Transverse colon (tissue), 4 donors: ENCODE measurements at places on chromosomes 3 and 15. TPM values are rescaled to one million over a fixed set of nuclear protein-coding genes. Genes with fewer than 3 reads are reported as not detected.

NAALADL2 gene
- 10.1 TPM for total RNA-seq

SLC6A20 gene
- 0.41 TPM for total RNA-seq

GOLGA6L4 gene
- 0.75 TPM for total RNA-seq

GOLGA6D gene
- total RNA-seq, result not detected

P2RY12 gene
- total RNA-seq, result not detected

TLR9 gene
- not detected for total RNA-seq

SERINC4 gene
- total RNA-seq, result not detected

NDN gene
- total RNA-seq, result 21.4 TPM

HHLA2 gene
- total RNA-seq, result 183 TPM

ACAD9 gene
- 129 TPM for total RNA-seq

MYZAP gene
- total RNA-seq, result 1.00 TPM

DNA sequence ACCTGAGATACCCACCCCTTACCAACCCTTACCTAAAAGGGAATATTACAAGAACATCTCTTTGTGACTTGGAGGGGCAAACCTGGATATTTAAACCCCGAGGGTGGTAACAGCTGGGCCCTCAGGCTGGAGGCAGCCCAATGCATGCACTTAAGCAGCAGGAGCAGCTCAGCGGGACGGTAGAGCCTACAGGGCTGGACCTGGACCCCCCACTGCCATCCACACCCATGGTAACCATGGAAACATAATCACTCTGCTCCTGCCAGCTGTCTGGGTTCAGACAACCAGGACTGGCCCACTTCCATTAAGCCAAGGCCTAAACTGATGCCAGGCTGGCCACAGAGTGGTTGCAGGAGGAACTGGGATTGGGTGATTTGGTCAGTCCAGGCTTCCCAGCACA lies 52.8 kb downstream of the ETFA start:
- DNase-seq, result no peak

DNA sequence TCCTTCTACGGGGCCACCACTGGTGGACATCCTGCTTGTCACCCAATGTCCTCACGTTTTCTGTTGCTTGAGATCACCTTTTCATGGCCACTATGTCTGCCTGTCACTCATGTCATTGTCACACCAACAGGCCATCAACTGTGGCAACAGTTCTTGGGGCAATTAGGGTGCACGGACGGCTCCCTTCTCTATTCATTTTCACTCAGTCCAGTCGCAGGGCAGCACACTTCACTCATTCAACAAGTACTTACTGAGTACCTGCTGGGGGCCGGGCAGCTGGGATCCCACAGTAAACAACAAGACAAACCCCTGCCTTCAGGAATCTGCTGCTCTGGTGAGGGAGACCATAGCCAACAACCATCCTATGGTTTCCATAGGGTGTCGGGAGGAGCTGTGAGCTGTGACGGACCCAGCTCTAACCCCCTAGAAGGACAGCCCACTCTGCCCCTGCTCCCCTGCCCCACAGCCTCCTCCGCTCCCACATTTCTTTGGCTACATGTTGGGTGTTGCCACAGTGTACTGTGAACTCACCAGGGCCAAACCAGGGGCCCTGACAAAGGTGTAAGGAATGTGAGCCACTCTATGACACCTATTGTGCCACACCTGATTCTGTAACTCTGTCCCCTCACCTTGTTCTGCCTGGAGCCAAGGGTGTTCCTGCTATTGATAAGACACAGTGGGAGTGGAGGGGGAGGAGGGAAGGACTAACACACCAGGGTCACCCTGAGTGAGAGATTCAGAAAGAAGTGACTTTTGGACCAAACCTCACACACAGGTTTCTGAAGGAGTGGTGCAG lies 1.9 kb downstream of the VILL start:
- peak; percentile 83 for DNase-seq

GRCh38 chr3:142723968-142724681 lies at the start of gene TRPC1:
Gene TRPC1, plus strand, starts transcription at chr3:142724034. Its CDS starts 526 bp downstream, at chr3:142724560.
- peak; percentile 26 for DNase-seq

DNA sequence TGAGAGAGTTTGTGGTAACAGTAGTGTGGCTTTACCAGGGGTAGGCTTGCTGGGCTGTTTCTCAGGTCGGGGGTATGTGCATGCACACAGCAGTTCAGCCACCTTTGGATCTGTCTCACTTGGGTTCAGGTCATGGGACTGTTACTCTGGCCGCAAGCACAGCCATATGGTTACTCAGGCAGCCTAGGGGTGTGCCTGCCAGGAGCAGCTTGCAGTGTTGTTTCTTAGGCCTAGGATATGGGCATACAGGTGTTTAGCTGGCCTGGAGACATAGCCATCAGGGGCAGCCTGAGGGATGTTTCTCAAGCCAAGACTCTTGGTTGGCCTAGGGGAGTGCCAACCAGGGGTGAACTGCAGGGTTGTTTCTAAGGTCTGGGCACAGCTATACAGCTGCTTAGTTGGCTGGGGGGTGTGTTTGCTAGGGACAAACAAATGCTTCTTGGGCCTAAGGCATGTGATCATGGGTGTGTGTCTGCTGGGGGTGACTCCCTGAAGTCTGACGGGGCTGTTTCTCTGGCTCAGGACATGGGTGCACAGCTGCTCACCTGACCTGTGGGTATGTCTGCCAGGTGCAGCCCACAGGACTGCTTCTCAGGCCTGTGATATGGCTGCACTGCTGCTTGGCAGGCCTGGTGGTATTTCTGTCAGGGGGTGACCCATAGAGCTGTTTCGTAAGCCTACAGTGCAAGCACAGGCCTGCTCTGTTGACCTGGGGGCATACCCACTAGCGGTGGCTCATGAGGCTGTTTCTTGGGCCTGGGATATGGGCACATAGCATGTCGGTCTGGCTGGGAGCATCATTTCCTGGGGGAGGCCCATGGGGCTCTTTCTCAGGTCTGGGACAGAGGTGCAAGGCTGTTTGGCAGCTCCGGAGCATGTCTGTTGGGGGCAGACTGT lies 168.0 kb upstream of the THRB start:
- no peak for DNase-seq

GRCh38 chr15:43625106-43625505 lies 6.5 kb upstream of the STRC start:
- no peak for DNase-seq

- DNase-seq, result no peak
These were observed 33.2 kb downstream of the TM4SF4 start for GRCh38 chr3:149507491-149508324.

DNA sequence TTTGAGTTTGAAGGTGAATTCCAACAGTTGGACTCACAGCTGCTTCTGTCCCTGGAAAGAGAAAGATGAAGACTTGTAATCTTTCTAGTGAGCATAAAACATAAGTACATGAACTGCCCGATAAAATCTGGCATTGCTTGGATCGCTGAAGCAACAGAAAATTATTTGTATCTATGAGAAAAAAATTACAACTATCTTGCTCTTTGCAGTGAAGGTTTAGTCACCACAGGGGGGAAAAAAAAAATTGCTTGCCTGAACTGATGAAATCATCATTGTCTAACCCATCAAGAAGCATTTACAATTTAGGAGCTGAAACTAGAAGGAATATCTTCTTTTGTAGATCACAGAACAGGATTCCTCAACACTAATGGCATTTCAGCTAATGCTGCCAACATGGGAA lies 20.0 kb downstream of the TMEM207 start:
- no peak for DNase-seq

- no peak for DNase-seq
These were observed 58.2 kb downstream of the RAB7A start for GRCh38 chr3:128784232-128784631.

DNA sequence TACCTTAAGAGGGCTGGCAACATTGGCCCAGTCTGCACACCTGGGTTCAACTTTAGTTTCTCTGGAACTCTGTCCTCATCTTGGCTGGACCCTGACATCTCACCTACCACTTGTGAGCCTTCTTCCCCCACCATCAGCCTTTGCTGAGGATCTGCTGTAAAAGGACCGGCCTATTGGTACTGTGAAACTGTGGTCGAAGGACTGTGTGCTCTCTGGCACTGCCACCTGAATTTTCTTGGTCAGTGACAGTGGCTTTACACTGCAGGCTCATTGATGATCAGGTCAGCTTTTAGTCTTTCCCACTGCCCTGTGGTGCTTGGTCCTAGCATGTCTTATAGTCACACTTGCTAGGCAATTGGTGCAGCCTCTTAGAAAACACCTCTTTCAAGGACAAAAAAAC lies 86.9 kb downstream of the PEX5L start:
- no peak for DNase-seq

DNA sequence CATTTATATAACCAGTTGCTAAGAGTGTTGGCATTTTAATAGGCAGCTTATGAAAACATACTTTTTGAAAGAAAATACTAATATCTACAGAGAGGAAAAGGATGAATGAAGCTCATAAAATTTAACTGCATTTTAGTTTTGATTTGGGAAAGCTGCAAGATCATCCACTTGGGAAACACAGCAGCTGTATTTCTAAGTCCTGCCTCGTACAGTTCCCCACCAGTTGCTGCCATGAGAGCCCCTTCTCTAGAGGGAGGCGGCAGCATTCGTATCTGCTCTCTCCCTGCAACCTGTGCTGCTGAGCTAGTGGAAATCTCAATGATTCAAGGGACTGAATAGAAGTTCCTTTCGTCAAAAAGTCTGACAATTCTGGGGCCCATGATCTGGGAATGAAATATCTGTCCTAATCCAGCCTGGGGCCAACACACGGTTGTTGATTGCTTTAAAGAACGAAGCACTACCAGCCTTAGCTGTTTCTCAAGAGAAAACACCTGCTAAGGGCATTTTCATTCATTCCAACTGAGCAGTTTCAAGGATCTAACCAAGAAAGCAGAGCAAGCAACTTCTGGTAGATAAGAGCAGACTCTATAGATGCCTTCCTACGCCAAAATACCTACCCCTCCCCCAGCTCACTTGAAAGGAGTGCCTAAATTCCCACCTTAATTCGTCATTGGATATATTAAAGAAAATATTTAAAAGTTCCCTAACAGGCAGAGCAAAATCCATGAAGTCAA lies 223.7 kb downstream of the MAGI1 start:
- no peak for DNase-seq

GRCh38 chr3:15440891-15441290 lies 13.5 kb downstream of the EAF1 start:
- no peak for DNase-seq

GRCh38 chr3:194058189-194058571 lies 77.8 kb upstream of the HES1 start:
- DNase-seq, result peak; percentile 62

- no peak for DNase-seq
These were observed 497.8 kb downstream of the NAALADL2 start for GRCh38 chr3:175356899-175357324.

DNA sequence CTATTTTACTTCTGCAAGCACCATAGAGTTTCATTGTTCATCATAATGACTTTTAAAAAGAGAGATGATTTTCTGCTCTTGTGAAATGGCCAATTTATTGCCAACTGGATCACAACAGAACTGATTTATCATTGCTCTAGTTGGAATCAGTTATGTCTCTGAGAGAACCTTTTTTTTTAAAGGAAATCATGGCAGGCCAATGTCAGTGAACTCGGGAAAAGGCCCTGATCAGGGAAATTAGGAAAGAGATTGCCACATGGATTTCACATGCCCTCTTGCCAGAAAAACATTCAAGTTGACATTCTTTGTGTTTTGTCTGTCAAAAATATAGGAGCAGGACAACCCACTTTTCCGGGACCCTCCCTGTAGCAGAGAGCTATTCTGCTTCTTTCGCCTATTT lies 12.6 kb upstream of the SLC25A26 start:
- no peak for DNase-seq

DNA sequence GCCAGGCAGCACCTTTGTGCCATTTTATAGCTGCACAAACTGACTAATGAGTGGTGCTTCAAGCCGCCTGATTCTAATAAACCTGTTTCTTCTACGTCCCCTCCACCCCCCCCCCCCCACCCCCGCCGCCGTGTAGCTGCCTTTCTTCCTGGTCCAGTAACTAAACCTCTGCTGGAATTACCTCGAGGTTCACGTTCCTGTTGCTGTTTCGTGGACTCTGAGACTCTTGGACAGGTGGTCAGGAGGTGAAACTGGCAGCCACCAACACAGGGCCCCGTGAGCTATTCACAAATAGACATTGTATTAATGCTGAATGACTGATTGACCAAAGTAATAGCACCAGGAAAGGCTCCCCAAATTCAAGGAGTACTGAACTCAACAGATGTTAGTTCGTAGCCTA lies 73.9 kb downstream of the TRIM69 start:
- no peak for DNase-seq

DNA sequence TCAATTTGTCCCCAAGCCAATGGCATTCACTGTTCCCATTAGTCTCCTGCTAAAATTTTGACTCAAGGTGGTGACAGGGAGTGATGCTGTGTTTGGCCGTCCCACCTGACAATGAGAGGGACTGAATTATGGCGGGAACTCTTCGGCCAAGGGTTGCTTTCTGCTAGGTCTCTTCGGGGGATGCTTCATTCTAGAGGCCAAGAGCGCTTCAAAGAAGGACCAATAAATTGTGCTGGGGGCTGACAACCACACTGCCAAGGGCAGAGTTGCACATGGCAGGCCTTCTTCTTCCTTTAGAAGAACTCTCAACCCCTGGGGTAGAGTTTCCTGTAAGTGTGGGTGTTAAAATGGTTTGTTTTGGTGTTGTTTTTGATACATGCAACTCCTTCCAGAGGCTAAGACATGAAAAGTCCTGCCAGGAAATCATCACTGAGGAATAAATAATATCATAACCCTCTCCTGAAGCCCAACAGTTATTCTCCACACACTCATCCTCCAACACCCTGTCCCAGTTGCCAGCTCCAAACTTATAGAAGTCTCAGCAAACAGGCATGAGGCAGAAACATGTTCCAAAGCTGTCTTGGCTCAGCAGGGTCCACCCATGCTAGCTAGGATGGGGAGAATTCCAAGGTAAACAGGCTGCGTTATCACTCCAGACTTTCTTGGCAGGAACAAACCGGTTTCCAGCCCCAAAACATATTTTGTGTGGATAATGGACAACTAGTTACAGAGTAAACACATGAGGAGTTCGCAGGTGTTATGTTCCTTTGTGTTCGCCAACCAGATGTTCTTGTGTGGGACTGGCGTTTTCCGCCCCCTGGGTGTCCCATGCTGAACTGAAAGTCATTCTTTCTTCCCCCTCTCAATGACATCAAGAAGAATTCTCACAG lies 396.7 kb upstream of the RGMA start:
- DNase-seq, result no peak

- DNase-seq, result no peak
These were observed 158.3 kb downstream of the PDCD6IP start for GRCh38 chr3:33956776-33957175.

DNA sequence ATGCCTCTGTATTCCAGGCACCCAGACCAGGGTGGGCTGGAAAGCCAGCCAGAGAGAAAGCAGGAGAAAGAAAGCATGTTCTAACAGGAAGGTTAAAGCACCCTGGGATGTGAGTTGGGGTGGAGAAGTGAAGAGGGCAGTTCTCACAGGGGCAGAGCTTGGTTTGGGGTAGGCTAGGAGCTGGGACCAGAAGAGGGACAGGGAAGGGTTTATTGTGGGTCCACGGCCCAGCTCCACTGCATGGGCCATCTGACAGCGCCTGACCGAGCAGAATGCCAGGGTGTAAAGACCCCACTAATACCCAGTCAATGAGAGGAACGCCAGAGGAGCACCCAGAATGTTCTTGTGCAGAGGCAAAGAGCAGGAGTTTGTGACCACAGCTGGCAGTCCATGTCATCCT lies 27.1 kb upstream of the MAGEF1 start:
- no peak for DNase-seq

GRCh38 chr3:112466020-112466419 lies 33.3 kb downstream of the BTLA start:
- DNase-seq, result no peak

GRCh38 chr3:114218006-114218405 lies 19.4 kb downstream of the ZNF80 start:
- DNase-seq, result no peak

- DNase-seq, result peak; percentile 41
These were observed 4.0 kb downstream of the GLYCTK start for GRCh38 chr3:52291508-52292181.

- DNase-seq, result peak; percentile 47
These were observed 711 bp downstream of the XXYLT1 start for GRCh38 chr3:195270079-195270816.
